ENCODE measurements at places on chromosomes 7 and 10.

DNA sequence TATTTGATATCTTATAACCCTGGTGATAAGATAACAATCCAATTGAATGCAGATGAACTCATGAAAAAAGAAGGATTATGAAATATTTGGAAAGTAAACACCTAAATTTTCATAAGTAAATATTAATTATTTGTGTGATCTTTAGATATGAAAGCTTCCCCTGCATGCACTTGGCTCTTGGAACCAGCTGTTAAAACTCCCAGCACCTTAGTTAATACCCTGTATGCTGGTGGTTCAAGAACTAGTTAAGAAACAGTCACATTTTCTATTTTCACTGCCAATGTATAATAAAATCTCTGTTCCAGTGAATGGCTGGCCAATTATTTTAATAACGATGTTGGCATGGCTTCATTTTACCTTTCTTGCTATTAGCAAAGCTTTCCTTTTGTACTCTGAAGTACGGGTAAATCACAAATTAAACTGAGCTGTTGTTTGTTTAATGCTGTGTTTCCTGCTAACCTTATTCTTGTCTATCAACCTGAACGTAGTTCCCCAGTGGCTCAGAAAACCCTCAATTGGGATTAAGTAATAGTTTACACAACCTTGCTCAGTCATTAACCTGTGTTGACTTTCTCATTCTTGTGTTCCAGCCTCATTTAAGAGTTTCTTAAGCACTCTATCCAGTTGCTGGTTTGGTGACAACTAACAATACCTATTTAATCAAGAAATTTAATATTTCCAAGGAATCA lies 38.9 kb downstream of the MET start:
- DNase-seq: no peak

DNA sequence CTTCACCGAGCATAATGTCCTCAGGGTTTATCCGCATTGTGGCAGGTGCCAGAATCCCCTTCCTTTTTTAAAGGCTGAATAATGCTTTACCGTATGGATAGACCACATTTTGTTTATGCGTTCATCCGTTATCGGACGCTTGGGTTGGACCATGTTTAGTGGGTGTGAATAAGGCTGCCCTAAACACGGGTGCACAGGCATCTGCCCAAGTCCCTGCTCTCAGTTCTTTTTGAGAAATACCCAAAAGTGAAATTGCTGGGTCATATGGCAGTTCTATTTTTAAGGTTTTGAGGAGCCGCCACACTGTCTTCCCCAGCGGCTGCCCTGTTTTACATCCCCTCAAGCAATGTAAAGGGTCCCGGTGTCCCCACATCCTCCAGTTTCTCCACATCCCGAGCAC lies 121.6 kb downstream of the DYNC2I1 start:
- DNase-seq: no peak

DNA sequence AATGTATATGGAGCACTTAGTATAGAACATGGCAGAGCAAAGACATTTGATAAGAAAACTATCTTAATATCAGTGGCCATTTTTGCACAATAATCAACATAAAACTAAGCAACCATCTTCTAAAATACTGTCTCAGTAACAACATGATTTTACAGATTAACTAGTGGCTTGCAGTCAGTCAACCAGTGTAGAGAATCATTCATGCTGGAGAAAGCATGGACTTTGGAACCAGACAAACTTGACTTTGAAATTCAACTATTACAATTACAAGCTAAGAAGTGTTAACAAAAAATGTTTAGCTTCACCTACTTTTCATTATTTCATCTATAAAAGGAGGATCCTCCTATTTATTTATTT lies 27.7 kb downstream of the CUBN start:
- no peak for DNase-seq

DNA sequence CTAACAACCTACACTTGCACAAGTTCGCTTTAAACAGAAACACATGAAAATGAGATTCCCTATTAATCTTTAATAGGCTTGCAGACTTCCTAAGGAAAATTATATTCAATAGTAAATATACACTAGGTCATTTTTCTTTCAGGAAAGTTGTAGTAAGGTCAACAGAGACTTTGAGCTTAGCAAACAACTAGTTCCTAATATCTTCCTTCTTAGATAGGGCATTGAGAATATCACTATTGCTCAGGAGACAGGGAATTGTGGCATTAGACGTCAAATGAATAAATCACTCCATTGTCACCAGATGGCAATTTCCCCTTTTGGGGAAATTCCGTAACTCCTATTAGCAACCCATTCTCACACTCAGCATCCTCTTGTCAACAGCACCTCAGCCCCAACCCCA lies 164.9 kb downstream of the GFRA1 start:
- DNase-seq: no peak

DNA sequence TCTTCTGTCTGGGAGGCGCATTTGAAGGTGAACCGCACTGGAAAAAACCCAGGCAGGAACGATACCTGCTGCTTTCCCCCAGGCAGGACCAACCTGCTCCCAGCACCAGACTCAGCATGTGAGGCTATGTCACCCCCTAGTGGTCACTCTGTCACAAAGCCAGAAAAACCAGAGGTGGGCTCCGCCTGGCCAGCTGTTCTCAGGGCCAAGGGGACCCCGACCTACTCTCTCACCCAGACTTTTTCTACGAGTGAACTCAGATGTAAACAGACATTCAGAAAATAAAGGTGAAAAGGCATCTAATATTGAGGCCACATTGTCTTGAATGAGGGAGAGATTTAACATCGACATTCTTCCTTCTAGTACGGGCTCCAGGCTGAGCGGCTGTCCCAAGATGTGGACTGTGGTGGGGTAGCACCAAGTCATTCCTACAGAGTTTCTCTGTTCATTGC lies 117.3 kb downstream of the PRKAG2 start:
- DNase-seq: no peak

- no peak for DNase-seq
These were observed 8.0 kb upstream of the CCDC71L start for GRCh38 chr7:106668861-106669524.

- DNase-seq: no peak
These were observed 38.1 kb downstream of the CTTNBP2 start for GRCh38 chr7:117835016-117835664.

GRCh38 chr10:71622616-71623015 lies 97.0 kb downstream of the C10orf105 start:
- DNase-seq: no peak

DNA sequence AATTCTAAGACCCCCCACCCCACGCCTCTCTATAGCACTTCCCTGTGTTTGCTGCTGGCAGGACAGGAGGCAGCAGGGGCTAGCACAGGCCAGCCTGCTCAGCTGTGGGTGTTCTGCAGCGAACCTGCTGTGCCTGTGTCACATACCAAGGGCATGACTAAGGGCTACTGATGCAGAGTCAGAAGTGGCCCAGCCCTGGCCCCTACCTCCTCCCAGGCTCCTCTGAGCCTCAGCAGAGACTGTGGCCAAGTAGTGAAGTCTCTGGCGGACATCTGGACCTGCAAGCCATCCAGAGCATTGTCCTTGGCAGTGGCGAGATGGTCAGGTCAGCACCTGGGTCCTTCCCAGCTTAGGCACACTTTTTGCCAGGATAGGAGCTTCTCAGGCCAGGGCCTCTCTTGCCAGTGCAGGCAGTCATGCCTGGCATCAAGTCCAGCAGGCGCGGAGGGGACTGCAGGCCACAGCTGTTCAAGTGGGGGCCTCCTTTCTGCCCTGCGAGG lies 116.3 kb upstream of the RET start:
- no peak for DNase-seq

DNA sequence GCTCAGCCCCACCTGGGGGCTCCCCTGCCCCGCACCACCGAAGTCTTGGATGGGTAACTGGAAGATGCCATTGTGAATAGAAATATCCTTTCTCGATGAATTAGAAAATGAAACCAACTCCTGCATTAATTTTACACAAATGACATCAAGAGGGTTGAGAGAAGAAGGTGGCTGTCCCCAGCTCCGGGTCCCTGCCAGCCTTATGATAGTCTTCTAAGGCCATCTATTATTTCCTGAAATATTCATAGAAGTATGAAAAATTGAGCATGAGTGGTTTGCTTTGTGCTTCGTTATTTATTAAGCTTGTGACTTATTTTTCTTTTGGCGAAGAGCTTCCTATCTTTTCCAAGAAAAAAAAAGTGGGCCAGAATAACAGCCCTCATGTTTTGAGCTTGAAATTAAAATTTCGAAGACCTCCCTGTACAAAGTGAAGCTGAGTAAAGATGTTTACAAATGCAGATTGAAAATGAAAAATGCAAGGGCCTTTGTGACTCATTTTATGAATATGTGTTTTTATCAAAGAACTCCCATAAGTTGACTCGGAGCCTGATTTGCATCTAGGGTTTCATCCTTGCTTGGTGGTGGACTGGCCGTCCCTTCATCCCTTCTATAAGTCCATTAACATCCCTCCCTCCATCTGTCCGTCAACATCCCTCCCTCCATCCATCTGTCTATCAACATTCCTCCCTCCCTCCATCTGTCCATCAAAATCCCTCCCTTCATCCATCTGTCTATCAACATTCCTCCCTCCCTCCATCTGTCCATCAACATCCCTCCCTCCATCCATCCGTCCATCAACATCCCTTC lies 20.5 kb upstream of the CFAP46 start:
- no peak for DNase-seq

GRCh38 chr10:88920986-88921593 lies 31.5 kb downstream of the ACTA2 start:
- no peak for DNase-seq

GRCh38 chr7:46616636-46617035 lies 695.6 kb upstream of the IGFBP3 start:
- DNase-seq: no peak

GRCh38 chr10:75733135-75733890 lies 301.9 kb downstream of the LRMDA start:
- no peak for DNase-seq

GRCh38 chr10:48589266-48589665 lies 15.6 kb downstream of the ARHGAP22 start:
- DNase-seq: peak; percentile 74

- DNase-seq: no peak
These were observed 62.7 kb upstream of the FGL2 start for GRCh38 chr7:77262316-77262715.

DNA sequence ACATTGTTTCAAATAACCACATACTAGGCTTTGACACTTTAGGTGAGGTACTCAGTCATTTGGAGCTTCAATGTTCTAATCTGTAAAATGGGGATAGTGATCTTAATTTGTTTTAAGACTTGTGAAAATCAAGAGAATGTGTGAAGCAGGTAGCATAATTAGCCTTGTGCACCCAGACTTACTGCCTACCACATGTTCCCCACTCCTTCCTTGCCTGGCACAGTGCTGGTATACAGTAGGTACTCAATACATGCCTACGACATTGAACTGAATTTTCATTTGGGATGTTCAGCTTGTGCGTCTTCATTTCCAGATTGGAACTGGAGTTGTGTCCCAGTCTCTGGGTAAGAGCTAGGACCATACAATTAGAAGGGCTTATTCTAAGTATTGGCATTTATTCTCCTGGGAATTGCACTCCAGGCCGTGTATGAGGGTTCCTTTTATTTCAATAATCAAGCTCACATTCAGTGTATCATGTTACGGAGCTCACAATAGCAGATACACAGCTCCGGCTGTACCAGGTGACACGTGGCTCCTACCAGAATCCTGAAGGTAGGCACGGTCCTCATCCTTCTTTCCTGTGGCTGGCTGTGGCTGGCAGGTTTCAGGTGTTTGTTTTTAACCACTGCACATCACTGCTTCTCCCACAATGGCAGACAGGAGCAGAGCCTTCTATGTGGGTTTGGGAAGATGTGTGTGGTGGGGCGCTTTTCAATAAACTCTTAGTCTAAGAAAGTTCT lies 109.4 kb upstream of the PDCD4 start:
- no peak for DNase-seq

DNA sequence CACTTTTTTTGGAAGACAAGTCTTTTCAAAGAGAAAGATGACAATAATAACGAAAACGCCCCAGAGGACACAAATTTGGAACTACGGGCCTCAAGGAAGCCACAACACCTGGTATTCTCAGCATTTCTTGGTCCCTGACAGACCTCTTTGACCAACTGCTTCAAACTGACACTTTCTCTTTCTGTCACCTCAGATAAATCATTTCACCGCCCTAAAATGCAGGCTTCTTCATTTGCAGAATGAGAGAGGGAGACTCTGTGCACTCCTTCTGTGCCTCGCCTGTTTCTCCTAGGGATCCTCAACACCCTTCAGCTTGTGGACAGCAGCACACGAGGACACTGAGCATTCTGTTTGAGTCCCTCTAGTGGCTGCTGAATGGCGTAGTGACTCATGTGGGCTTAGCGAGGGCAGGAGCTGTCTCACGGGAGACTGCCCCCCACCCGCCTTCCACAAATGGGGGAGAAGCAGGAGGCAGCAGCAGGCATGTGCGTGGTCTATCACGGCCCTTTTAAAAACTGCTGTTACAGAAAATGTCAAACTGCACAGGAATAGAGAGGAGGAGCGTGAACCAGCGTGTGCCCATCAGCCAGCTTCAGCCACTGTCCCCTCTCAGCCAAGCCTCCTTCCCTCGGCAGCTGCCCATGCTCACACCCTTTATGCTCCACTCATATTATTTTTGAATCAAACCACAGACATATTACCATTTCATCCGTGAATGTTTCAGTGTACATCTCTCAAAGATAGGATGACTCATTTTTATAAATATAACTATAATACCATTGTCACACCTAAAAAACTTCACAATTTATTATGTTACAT lies 41.4 kb downstream of the GSDME start:
- no peak for DNase-seq

- no peak for DNase-seq
These were observed 35.3 kb downstream of the FOXL3 start for GRCh38 chr7:325051-325798.

GRCh38 chr10:43964486-43964885 lies 315.8 kb upstream of the ZNF32 start:
- DNase-seq: no peak

GRCh38 chr10:44757551-44758205 lies 153.5 kb upstream of the TMEM72 start:
- DNase-seq: no peak

DNA sequence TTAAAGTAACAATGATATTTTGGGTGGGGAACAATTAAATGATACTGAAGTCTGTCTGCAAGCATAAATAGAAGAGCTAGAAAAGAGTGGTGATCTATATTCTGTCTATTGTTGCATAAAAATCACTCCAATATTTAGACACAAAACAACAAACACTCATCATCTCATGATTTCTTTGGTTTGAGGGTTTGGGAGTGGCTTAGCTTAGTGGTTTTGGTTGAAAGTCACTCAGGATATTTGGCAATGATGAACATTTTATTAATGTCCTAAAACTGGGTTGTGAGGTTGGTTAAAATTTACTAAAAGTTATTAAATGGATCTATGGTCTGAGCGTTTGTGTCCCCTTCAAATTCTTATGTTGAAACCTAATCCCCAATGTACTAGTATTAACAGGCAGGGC lies 54.7 kb upstream of the EGFR start:
- DNase-seq: no peak
